Activated naive CD4-positive, alpha-beta T cell treated with anti-CD3 and anti-CD28 coated beads, Interleukin-2, amount 50 U/mL, for 16 hours (primary cell): ENCODE measurements at places on chromosomes 7 and 10.

DNA sequence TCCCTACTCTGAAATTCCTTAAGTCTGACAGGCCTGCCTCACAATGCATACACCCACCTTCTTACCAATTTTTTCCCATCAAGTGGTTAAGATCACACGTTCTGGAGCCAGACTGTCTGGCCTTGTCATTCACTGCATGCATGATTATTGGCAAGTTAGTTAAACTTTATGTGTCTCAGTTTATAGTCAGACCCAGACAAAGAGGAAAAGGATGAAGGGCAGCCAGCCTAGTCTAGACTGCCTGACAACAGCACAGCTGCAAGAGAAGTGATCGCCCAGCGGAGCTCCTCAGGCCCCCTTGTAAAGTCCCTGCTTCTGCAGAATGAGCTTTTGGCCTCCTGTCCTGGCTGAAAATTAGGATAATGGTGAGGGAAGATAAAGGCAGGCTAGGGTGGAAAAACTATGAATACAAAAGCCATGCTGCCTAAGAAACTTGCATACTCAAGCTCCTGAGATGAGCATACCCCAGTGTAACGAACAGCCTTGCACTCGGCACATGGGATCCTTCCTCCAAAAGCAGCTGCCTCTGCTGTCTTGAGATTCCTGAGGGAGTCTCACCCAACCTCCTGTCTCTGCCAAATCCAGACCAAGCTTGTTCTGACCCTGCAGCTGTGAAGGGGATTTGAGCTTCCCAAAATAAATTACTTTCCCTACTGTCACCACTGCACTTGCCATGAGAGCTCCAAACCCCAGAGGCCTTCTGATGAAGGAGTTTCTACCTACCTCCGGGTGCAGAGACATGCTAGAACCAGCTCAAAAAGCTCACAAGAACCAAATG is 26.7 kb upstream of the MRLN start:
- DNase-seq: no peak

DNA sequence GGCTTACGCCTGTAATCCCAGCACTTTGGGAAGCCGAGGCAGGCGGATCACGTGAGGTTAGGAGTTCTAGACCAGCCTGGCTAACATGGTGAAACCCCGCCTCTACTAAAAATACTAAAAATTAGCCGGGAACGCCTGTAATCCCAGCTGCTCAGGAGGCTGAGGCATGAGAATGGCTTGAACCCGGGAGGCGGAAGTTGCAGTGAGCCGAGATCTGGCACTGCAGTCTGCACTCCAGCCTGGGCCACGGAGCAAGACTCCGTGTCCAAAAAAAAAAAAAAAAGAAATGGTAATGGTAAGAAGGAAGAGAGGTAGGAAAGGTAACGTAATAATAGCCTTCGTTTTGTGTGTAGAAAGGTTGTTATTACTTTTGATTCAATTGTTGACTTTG is 1.2 kb downstream of the HSPA14 start:
- no peak for DNase-seq

DNA sequence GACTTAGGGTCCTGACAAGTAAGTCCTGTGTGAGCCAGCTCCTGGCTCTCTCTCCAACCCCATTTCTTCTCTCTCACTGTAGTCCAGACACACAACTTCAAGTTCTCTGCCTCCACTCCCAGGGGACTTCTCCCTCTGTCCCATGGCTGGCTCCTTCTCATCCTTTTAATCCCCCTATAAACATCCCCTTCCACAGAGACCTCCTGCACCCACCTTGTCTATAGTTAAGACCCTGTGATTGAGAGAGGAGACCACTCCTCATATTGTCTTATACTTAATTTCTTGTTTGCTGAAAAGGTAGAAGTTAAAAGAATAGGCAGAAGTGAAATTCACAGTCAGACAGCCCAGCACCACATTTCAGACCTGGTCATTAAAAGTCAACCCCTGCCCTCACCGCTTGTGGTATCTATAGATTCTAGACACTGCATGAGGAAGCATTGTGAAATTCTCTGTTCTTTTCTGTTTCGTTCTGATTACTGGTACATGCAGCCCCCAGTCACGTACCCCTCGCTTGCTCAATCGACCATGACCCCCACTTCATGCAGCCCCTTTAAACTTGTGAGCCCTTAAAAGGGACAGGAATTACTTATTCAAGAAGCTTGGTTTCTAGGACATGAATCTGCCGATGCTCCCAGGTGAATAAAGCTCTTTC is 125.6 kb upstream of the FRMD4A start:
- DNase-seq: no peak

GRCh38 chr7:125025620-125026019 is 96.0 kb upstream of the POT1 start:
- DNase-seq: no peak

DNA sequence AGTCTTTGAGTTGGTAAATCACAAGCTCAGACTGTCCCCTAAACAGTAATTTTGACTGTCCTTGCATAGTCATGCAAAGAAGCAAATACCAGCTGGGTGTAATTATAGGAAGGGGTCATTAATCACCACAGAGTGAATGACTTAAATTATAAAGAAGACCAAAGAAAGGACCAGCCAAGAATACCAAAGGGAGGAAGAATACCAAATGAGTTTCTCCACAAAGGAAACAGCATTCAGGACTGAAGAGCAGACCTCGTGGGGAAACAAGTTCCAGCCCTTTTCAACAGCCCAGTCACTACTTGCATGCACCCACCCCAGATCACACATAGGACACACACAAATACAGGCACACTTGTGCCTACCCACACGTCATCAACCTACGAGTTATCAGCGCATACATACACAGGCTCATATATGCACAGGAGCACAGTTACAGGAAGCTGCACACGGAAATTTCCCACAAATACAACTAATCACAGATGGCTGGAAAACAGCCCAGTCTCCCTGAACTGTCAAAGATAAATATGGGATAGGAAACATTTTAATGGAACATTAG is 77.6 kb downstream of the DENND2A start:
- DNase-seq: no peak

DNA sequence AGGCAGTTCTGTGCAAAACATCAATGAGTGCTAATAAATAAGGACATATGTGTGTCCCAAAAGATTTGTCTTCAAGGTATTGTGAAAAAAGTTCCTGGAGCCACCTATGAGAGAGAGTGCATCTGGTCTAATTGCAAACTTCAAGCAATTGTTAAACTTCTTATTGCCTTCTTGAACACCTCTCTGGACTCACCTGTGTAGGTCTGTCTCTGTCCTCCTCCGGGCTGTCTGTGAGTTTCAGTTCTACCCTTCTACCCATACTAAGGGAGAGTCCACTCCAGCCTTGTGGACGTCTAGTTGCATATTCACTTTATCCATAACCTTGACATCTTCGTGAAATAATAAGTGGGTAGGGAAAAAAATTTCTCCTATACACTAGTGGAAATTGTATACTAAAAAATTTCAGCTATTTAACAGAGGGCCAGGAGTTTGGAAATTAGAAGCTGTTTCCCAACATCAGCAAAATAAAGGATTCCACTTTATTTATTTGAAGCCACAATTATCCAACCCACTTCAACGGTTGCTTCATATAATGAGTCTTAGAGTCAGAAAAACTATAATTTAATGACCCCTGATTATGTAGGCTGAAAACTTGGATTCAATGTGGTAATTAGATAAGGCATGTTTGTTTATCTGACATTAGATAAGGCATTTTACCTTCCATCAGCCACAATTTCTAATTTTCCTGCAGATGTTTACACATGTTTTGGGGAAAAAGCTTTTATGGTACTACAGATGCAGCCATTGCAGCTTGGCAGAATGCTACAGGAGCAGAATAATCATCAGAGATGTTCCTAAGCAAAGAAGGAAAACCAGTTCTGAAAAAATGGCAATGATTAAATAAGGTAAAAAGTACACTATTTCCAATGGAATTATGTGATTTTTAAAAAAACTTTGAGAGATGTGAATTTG is 150.8 kb upstream of the FAM3C start:
- DNase-seq: no peak

DNA sequence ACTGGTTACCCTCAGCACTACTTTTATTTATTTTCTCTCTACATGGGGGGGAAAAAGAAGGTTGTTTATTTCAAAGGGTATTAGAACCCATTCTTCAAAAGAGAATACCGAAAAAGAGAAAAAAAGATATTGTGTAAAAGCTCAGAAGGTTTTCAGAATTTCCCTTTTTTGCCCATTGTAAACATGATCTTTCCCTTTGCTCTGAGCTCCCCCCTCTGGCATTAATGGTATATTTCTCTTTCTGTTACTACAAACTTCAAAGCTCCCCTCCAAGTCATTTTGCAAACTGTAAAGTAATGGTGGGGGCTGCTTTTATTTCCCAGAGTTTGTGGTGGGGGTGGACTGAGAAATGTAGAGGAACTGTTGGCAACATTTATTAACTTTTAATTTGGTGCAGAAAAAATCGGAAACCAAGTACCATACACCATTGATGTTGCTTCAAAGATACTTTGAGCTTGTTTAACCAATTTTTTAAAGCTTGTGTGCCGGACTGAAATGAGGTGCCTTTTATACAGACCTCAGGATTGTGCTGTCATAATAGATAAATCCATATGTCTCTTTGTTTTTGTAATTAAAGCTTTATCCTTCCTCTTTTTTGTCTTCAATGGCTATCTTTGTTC is 181.5 kb downstream of the EXOC4 start:
- no peak for DNase-seq

GRCh38 chr10:119801998-119802538 is 70.6 kb downstream of the MCMBP start:
- no peak for DNase-seq

GRCh38 chr7:25842201-25842733 is 309.7 kb upstream of the NFE2L3 start:
- DNase-seq: no peak

- no peak for DNase-seq
Observed at GRCh38 chr10:132559538-132559937, 22.0 kb downstream of the INPP5A start.

GRCh38 chr10:131275691-131276090 is 35.8 kb downstream of the TCERG1L start:
- DNase-seq: no peak
